Tibial artery (tissue), 4 donors: ENCODE measurements at places on chromosomes 2 and 18.

DNA sequence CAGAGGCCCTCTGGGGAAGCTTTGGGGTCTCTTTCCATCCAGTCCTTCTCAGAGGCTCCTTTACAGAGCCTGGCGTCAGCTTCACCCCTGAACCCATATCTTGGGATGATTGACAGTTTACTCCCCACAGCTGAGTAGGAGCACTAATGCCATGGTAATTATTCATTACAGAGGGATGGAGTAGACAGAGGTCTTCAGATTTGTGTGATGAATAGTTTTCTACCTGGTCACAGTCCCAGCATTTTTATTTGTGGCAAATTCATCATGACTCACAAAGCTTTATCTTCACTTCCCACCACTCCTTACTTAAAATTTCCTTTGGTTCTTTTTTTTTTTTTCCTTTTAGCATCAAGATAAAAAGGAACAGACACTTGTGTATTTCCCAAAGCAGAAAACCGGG is 104.2 kb downstream of the CCDC85A start:
- no peak for DNase-seq

DNA sequence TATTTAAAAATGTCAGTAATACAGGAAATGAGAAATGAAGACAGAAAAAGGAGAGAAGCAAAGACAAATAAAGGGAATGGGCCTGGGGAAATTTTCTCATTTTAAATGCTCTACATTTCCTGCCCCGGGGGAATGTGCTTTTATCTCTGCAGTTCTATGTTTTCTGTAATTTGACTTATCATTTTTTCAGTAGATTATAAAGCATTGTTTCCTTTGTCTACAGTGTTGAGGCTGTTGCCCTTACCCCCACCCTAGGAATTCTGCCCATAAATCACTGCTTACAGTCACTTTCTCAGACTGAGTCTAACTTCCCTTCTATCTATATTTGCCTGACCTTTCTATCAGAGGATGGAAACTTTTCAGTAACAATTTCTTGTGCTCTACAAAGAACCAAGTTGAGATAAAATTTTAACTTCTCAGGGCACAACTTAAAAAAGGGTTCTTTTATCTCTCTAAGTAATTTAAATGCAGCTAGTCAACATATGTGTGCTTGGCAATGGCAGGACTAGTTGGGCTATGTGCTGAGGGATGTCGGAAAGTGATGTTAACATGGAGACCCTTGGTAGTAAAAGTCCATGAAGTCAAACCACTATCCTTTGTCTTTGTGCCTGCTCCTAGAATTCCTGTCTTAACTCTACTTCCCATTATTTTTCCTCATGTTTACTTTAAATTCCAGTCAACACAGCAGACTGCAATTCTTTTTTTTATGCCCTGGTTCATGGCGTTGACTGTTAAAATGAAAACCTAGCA is 146.5 kb upstream of the MMADHC start:
- no peak for DNase-seq

DNA sequence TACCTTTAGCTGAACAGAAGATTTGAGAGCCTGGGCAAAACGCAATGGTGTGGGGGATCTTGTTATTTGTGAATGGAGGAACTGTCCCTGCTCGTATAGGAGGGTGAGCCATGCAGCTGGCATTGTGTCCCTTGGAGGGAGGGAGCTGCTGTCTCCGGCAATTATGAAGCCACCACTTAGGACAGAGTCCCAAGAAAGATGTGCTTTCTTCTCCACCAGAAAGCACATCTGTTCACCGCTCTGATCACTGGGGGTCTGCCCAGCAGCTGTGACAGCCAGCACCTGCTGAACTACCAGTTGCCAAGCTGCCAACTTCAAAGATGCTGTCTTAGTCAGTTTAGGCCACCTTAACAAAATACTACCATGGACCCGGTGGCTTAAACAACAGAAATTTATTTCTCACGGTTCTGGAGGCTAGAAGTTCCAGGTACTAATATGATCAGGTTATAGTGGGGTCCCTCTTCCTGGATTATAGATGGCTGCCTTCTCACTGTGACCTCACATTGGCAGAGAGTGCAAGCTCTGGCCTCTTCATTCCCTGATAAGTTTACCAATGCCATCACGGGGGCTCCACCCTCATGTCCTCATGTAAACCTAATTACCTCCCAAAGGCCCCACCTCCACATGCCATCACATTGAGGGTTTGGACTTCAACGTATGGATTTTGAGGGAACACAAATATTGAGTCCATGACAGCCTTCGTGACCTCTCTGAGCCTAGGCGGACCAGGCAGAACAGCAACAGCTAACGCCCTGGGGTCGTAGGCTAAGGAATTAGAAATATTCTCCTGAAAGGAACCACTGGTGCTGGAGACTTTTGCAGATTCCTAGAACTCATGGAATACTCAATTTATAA is 148.3 kb downstream of the RHBDD1 start:
- DNase-seq = no peak

GRCh38 chr2:196324211-196324610 is 152.8 kb upstream of the STK17B start:
- no peak for DNase-seq

GRCh38 chr2:9950521-9951271 is 797 bp upstream of the GRHL1 start:
- no peak for DNase-seq

GRCh38 chr18:60232541-60232940 is 140.0 kb downstream of the MC4R start:
- no peak for DNase-seq

GRCh38 chr18:5895876-5896740 is 786 bp upstream of the TMEM200C start:
- peak; percentile 64 for DNase-seq

DNA sequence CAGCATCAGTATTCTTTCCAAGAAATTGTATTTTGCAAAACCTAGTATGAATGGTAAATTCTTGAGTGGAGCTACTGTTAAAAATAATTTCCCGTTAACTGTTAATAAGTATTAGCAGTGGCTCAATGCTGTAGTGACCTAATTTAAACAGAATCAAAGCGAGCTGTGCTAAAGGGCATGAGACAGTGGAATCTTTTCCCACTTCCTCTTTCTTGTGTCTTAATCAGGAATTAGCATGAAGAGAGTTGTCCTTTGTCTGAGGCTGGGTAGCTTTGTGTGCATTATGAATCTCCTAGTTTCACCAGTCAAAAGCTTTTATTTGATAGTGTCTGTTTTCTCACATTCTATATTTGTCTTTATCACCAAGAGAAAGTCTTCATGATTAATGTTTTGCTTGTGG is 298.8 kb upstream of the GCFC2 start:
- no peak for DNase-seq

DNA sequence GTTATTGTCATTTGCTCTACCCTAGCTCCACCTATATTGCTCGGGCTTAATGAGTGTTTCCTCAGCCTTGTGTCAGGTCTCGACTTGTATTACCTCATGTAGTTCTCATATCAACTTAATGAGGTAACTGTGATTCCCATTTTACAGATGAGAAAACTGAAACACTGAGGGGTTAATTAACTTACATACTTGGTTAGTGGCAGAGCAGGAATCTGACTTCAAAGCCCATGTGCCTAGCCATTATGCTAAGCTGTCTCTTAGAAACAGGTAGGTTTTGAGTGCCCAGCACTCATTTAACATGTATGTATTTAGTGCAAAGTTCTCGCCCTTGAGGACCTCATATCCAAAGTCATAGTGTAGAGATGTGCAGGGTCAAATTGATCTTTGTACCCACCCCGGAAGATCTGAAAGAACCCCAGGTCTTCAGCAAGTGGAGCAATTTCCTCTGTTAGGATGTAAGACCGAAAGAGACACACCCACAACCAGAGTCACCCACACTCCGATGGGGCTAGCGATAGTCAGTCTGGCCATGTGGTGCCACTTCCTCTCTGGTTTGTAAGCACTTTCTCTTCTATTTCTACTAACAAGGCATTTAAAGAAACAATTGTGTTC is 121.0 kb upstream of the SLC39A10 start:
- DNase-seq = peak; percentile 64

DNA sequence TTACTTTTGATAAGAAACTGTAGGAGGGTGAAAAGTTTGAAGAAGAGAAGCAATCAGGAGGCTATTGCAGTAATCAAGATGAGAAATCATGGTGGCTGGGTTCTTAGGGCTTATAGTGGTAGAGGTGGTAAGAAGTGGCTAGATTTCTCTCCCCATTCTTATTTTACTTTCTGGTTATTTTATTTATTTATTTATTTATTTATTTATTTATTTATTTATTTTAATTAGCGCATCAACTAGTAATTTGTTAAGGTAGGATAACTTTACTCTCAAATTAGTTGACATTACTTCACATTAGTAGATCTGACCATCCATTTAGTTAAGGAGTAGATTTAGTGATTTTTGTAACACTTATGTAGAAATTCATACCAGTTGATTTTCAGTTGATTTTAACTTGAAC is 77.4 kb downstream of the PIK3C3 start:
- DNase-seq = no peak

DNA sequence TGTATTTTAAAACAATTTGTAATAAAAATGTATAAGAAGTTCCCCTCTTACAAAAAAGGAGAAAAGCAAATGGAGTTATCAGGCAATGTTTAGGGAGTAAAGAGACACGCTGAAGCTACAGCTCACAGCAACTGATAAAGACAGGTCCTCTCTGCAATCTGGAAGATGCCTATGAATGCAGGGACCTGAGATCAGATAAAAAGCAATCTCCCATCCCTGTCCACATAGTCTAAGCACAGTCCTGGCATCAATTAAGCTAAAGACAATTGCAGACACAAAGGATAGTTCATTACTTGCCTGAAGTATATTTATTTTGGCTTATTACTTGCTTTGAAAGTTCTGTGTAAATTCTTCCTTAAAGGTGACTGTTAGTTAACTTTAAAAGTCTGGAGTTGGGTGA is 5.0 kb downstream of the EIF2AK3 start:
- no peak for DNase-seq

DNA sequence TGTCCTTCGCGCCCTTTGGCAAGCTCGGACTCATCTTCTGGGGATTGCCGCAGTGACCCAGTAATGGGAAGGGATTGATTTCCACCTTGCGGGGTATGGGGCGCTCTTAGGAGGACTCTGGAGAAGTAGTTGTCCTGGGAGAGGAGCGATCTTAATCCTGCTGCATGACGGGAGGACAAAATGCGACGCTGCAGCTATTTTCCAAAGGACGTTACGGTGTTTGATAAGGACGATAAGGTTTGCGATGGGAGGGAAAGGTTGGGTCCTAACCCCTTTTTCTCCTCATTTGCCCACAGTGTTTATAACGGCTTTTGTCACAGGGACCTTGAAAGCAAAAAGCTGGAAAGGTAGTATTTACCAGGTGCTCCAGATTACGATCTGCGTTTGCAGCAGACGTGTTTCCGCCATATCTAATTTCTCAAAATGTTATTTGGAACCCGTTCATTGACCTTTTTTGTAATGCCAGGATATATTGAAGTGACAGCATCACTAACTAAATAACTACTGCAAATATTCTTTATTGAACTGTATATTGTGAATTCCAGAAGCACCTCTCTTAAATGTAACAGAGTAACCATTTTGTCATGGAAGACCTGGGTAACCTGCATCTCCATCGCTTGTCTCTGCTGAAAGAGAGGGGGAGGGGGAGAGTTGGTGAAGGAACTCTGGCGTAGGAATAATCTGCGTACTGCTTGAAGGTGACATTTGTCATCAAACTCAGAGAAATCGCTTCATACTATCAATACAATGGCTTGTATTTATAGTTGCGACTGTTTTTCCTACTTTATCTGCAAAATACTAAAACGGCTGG is 590 bp downstream of the MDH1 start:
- DNase-seq = no peak

DNA sequence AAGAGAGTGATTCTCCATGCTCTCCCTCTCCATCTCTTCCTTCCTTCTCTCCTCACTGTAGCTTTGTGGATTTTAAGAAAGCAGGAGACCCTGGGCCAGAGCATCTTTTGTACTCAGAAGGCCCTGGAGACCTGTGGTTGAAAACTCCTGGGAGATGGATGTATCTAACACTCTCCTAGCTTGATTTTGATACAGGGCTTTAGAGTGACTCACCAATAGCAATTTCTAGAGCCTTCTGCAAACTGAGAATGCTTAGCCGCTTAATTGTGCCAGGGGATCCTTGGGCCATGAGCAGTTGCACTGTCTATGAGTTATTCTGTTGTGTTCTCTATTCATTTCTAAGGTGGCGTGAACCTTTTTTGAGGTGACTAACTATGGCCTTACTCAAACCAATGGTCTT is 17.7 kb downstream of the HOXD1 start:
- no peak for DNase-seq

DNA sequence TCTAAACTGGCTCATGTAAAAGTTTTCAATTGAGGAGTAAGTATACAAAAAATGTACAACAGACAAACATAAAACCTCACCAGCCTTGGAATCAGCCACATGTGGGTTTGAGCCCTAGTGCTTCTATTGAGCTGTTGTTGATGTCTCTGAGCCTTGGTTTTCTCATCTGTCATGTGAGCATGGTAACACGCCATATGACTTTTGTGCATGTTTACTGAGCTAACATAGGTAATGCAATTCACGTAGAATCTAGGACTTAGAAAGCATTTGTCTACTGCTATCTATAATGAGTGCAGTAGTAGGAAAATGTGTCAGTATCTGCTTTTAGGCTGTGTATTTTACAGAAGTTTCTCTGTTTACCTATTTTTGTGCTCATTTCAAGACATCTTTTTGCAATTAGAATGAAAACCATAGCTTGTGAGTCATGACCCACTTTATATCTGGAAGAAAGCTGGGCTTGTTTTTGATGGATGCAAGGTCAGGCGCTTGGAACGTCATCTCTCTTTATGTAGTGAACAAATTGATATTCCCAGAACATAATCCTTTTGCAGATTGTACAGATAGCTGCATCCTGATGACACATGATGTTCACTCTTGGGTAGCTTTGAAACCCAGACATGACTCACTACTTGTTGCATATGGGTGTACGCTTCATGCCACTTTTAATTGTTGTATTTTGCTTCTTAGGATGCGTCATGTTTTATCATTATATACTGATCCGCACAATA is 94.3 kb downstream of the RNF144A start:
- DNase-seq = no peak

- no peak for DNase-seq
Observed at GRCh38 chr2:157853211-157853610, 22.9 kb downstream of the ACVR1 start.

DNA sequence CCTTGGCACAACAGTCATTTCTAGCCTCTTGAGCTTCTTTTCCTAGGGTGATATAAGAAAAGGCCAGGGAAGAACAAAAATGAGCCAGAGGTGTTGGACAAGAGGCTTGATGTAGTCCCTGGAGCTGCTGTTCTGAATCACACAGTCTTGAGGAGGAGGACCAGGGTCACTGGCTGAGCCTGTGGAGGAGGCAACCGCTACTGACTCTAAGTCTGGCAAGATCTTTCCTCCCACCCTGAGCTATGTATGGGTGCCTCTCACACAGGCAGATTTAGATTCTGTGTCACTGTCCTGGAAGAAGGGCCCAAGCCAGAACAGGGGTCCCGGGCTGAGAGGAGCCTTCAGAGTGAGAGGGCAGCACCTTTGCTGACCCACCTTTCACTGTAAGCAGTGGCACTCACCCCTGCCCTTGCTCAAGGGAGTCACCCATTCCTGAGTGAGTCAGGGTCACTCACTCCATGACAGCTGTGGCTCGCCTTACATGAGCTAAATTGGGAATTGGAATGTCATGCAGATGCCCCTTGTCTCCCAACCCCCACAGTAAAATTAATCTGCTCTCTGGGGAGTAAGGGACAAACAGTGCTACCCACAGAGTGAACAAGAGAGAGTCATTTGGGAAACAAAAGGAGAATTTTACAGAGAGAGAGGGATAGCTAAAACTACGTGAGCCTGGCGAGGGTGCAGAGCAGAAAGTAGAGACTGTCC is at the start of gene TRIM54:
TSS of gene TRIM54 (plus strand) at position 575 of the 705 bp plus-strand sequence. CDS start 303 bp downstream, outside the sequence.
- DNase-seq = no peak

GRCh38 chr18:27049969-27050368 is 135.1 kb downstream of the CHST9 start:
- no peak for DNase-seq
